Activated CD8-positive, alpha-beta memory T cell treated with anti-CD3 and anti-CD28 coated beads, Interleukin-2, amount 50 U/mL, for 4 hours (primary cell): ENCODE measurements at places on chromosomes 2 and 18.

- no peak for DNase-seq
These were observed 63.8 kb downstream of the TTC27 start for GRCh38 chr2:32691678-32692077.

GRCh38 chr18:24095976-24096375 lies 42.9 kb upstream of the CABYR start:
- DNase-seq: no peak

DNA sequence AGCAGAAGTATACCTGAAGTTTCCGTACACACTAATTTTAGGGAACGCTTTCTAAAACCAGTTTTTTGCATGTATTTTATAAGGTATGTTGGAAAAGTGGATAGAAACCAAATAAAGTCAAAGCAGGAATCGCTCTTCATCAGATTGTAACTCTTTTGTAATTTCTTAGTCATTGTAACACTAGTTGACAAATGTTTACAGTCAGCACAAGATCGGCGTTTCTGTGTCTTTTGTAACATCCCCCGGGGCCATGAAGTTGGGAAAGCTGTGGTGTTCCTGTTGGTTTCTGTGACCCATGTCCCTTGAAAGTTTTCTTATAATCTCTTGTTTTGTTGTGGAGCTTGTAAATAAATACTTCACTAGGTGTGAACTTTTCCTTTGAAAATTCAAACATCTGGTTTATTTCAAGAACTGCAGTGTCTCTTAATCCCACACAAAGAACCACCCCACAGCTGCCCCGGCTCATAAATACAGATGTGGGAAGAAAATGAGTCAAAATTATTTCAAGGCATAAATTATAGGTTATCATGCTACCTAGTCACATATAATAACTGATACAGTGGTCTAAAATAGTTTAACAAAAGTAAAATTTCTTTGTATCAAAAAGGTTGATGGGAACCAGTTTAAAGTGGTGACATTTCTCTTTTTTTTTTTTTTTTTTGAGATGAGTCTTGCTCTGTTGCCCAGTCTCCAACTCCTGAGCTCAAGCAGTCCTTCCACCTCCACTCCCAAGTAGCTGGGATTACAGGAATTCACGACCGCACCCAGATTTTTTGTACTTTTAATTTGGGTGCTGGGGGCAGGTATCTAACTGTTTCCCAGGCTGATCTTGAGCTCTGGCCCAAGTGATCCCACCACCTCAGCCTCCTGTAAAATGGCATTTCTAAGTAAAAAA lies 751 bp upstream of the NMI start:
- no peak for DNase-seq

DNA sequence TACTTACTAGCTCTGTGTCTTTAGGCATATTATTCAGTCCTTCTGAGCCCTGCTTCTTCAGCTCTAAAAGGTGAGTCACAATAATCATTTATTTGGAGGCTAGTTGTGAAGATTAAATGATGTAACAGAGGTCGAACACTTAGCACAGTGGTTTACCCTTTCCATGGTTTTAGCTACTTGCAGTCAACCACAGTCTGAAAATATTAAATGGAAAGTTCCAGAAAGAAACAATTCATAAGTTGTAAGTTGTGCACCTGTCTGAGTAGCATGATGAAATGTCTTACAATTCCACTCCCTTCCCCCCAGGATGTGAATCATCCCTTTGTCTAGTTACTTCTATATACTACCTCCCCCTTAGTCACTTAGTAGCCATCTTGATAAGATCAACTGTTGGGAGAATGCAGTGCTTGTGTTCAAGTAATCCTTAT lies 217.6 kb upstream of the THUMPD2 start:
- no peak for DNase-seq

- no peak for DNase-seq
These were observed 338.8 kb downstream of the CYRIA start for GRCh38 chr2:16326711-16327300.

DNA sequence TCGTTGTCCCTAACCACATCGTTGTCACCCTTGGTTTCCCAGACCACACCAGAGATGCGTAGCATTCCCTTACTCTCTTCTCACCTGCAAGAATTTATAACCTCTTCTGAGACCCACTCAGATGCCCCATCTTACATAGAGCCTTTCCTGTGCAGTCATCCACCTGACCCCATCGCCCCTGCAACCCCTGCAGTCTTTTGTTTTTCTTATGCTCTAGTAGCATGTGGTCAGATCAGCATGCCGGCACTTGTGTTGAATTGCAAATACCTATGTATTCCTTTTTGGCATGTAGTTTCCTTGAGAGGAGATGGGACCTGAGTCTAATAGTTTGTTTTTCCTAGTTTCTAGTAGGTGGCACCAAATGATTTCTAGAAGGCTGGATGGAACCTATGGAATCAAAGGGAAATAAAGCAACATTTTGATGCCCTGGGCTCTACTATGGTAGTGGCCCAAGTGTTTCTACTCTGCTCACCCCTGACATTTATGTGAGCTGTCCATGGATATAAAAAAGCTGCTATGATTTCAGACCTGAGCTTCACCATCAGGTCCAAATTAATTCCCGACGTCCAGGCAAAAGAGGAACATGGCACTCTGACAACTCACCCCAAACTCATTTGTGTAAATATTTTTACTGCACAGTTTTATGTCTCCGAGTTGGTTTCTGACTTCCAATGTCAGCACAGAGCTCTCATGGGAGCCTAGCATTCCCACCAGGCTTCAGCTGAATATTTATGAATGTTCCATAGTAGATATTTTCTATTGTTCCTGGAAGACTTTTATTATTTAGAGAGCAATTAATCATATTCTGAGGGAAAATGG lies 143.6 kb downstream of the RNF144A start:
- no peak for DNase-seq

DNA sequence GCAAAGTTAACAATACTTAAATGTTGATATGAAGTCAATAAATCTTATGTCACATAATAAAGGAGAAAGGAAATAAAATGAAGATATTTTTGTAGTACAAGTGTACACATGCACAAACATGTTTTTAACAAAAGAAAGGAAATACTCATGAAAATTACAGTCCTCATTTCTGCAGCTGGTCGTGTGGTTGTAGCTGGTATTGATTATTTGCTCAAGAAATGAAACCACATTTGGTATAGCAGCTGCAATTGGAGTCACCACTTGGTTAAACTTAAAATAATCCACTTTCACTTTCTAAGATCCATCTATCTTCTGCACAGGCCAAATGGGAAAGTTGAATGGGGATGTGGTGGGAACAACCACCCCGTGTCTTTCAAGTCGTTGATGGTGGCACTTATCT lies 580.5 kb upstream of the NRXN1 start:
- no peak for DNase-seq

DNA sequence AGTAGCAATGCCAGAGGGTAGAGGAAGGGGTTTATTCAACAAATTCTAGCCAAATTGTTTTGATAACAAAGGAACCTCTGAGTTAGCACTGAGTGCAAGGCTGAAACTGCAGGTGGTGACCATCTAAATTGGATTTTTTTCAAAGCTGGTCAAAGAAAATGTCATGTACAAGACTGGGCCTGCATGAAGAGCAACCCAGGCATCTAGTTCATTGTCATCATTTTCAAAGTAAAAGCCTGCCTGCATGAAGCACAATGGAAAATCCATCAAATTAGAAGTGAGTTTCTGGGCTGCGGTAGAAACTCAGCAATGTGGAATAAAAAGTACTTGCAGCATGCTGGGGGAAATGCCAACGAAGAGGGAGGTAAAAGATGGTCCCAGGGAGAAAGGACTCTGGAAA lies 80.8 kb upstream of the PPP1CB start:
- DNase-seq: no peak

- no peak for DNase-seq
These were observed 94.0 kb downstream of the MCFD2 start for GRCh38 chr2:46821600-46821999.

GRCh38 chr18:47397671-47398319 lies 146.3 kb upstream of the SKOR2 start:
- DNase-seq: no peak

DNA sequence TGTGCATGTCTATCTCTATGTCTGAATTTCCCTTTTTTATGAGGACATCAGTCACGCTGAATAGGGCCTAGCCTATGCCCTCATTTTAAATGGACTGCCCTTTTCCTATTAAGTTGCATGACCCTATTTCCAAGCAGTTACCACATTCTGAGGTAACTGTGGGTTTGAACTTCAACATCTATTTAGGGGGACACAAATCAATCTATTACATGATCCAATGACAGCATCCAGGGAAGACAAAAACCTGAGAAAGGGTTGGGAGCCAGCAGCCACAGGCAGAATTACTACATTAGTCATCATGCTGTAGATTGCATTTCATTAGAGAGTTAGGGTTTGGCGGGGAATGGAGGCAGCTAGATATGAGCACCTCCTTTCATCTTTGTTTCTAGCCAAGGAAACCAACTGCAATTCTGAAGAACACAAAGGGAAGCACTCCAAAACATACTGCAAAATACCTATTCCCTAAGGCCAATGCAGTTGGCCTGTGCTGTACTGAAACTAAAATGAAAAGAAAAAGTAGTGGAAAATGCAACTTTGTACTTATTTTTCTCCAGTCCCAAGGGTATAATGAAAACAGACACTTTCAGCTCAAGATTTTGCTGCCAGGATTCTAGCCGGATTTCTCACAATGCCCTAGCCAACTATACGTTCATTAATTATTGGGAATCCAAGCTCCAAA lies 40.4 kb upstream of the C1D start:
- no peak for DNase-seq

DNA sequence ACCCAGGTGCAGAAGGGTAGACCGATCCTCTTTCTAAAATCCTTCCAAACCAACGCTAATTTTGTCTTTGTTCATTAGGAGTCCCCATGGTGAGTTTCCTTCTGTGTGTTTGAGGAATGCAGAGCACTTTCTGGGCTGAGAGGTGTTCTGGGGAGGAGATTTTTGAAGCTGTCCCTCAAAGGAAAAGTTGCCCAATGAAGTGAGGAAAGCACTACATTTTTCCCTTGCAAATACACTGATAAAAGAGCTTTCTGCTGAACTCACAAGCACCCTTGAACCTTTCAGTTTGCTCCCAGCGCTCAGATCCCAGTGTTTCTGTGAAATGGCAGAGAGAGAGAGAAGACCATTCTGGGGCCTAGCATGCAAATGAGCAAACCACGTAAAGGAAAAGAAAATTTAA lies 299.6 kb upstream of the FANCL start:
- DNase-seq: no peak

DNA sequence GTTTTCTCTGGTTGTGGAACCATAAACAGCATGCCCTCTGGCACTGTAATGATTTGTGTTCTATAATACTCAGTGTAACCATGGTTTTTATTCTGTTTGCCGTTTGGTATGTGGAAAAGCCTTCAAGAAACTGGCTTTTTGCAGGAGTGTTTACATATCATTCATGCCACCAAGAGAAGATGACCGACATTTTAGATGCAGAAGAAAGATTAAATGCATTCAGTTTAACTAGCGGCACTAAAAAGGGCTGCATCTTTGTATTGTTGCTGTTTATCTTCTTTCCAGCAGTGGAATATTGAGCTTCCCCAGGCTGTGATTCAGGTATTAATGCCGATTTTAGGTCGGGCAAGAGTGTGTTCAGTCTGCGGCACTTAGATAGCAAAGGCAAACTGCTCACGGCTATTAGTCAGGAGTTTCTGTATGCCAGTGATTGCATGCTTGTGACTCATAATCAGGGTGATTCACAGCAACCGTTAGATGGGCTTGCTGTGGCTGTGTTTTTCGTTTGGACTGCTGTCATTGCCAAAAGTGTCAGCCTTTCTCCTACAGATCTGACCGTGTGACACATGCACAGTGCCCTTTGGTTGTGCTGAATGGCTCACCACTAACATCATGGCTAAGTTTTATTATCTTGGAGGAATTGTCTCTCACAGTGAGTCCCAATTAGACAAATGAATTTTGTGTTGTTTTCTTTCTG lies 479.7 kb downstream of the PARD3B start:
- no peak for DNase-seq

- DNase-seq: no peak
These were observed 28.9 kb downstream of the KCNK3 start for GRCh38 chr2:26721115-26722032.

- DNase-seq: no peak
These were observed 83.3 kb upstream of the SALL3 start for GRCh38 chr18:78896111-78896905.
